Glomerular endothelial cell (primary cell): ENCODE measurements at places on chromosomes 5 and 9. TPM values are rescaled to one million over a fixed set of nuclear protein-coding genes. Genes with fewer than 3 reads are reported as not detected.

Gene CCDC192
- total RNA-seq = not detected in 2 replicates

Gene GABRA6
- total RNA-seq = not detected in 2 replicates

Gene CDH12
- total RNA-seq = not detected in 2 replicates

Gene RANBP17
- 11.4 and 12.9 TPM in 2 replicates for total RNA-seq

Gene INSL4
- not detected in 2 replicates for total RNA-seq

Gene C7
- 0.12 TPM in 1 of 2 replicates, not detected in the other for total RNA-seq

Gene TYRP1
- total RNA-seq = not detected in 2 replicates

DNA sequence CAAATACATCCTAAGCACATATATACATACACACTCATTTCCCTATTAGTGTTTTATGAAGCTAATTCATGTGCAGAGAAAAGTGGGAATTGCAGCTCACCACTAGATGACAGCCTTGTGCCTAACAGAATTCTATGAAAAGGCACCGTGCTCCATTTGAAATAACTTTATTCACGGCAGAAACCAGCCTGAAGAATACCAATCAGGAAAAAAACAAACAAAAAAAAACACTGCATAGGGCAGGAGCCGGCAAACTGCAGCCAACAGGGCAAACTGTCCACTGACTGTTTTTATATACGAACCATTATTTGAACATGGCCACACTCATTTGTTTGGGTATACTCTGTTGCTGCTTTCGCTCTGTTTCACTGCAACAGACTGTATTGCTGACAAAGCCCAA, 33.6 kb downstream of the ERMP1 start:
- DNase-seq = no peak

DNA sequence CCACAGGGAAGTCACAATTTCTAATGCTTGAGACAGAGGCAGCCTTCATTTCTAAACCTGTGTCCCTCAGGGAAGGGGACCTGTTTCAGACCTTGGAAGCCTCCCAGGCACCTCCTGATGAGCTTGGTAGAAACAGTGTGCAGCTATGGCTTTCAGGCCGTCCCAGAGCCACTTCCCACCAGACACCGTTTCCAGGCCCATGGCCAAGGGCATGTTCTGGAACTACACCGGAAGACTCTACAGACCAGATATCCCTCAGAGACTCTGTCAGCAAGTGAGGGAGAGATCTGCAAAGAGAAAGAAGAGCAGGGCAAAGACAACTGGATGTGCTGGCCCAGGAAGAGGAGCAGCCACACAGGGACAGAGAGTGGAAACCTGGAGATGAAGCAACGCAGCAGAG, 82.2 kb upstream of the HSPA9 start:
- DNase-seq = no peak

GRCh38 chr9:16030528-16031185, 477.8 kb downstream of the CCDC171 start:
- no peak for DNase-seq

GRCh38 chr5:74177961-74178360, 462.6 kb downstream of the ENC1 start:
- DNase-seq = no peak

- no peak for DNase-seq
Measured at GRCh38 chr5:109374625-109375024, 35.1 kb downstream of the PJA2 start.

GRCh38 chr5:176891331-176891958, 7.7 kb downstream of the HK3 start:
- no peak for DNase-seq

DNA sequence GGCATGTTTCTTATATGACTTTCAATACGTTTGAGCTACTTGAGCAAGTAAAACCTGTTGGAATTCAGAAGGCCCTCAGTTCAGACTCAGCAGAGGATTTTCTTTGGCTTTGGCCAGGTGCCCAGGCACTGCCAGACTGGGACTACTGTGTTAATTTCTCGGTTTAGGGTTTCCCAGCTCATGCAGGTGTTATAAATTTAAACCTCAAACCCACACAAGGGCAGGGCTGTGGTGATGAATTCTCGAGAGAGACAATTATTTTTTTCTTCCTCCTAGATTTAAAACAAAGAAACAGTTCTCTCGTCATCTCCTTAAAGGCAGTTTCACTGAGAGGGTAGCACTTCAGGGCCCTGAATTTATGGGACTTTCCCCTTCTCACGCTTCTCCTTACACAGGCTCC, 406.0 kb upstream of the PIK3R1 start:
- DNase-seq = no peak

- DNase-seq = no peak
Measured at GRCh38 chr5:135106610-135107471, 72.8 kb upstream of the PITX1 start.

GRCh38 chr5:139712412-139712811, 64.3 kb downstream of the CXXC5 start:
- no peak for DNase-seq

- DNase-seq = no peak
Measured at GRCh38 chr5:55894135-55894534, 43.0 kb downstream of the IL31RA start.

DNA sequence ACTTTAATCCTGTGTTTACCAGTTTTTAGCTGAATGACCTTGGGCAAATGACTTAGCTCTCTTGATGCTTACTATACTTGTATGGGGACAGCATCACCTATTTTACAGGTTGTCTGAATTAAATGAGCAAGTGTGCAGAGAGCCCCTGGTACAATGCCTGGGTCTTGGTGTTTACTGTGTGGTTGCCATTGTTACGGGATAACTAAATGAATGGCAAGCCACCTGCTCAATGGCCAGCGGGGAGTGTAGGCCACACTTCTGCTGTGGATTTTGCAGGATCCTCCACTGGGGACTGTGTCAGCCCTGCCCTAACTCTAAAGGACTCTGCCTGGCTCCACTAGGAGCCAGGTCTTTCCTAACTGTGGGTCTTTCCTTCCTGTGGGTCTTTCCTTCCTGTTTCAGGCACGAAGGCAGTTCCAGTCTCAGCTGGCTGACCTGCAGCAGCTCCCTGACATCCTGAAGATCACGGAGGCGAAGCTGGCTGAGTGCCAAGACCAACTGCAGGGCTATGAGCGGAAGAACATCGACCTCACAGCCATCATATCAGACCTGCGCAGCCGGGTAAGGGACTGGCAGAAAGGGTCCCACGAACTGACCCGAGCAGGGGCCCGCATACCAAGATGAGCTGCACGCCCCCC, 10.3 kb upstream of the GLE1 start:
- peak; percentile 74 for DNase-seq

- no peak for DNase-seq
Measured at GRCh38 chr5:168978015-168978414, 322.9 kb downstream of the SLIT3 start.

- DNase-seq = no peak
Measured at GRCh38 chr9:9791611-9792010, 821.2 kb downstream of the PTPRD start.
